ENCODE measurements at places on chromosomes 11 and 22. TPM values are rescaled to one million over a fixed set of nuclear protein-coding genes. Genes with fewer than 3 reads are reported as not detected.

YAP1 gene
- 59.5 TPM for polyA plus RNA-seq

ANO5 gene
- 0.08 TPM for polyA plus RNA-seq

CERK gene
- 49.5 TPM for polyA plus RNA-seq

OR2AT4 gene
- polyA plus RNA-seq: not detected

Data from HepG2 (cell line).